Stimulated activated naive CD8-positive, alpha-beta T cell treated with anti-CD3 and anti-CD28 coated beads, Interleukin-15, amount 100 ng/mL, for 72 hours (primary cell): ENCODE measurements at places on chromosomes 5 and 9.

- no peak for DNase-seq
Observed at GRCh38 chr5:53971551-53971950, 338.8 kb downstream of the ARL15 start.

- no peak for DNase-seq
Observed at GRCh38 chr9:97852001-97852398, 1.0 kb upstream of the FOXE1 start.

DNA sequence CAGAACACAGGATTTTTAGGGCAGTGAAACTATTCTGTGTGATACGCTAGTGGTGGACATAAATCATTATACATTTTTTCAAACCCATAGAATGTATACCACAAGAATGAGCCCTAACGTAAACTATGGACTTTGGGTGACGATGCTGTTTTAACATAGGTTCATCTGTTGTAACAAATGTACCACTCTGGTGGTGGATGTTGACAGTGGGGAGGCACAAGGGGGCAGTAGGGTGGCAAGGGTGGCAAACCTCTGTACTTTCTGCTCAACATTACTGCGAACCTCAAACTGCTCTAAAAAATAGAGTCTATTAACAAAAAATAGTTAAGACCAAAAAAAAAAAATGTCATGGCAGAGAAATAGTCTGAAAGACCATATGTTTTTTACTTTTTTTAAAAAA, 9.1 kb upstream of the MVB12B start:
- no peak for DNase-seq

GRCh38 chr5:62732677-62733121, 154.1 kb downstream of the LRRC70 start:
- no peak for DNase-seq

DNA sequence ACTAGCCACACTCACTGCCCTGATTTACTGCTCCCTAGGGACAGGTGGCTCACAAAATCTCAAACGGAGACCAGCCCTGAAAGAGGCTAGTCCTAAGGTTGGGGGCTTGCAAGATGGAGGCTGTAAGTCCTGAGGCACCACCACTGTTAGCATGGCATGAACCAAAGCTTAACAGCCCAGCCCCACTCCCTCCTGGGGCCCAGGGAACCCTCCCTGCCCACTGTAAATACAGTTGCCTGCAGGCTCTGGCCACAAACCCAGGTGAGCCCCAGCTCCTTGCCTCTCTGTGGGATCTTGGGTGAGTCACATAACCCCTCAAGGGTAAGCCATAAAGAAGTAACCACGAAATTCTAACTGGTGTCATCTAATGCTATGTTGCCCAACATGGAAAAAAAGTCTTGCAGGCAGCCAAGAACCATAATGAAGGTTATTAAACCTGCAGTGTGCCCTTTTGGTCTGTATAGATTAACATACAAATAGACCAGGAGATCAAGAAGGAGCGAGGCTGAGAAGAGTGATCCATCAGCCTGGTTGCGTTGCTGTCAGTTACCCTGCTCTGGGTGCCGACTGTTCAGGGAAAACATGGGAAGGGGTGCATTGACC, 1.7 kb upstream of the POMT1 start:
- peak; percentile 84 for DNase-seq

GRCh38 chr9:20379804-20380225, 242.5 kb downstream of the MLLT3 start:
- DNase-seq = no peak

- DNase-seq = no peak
Observed at GRCh38 chr5:116038817-116039216, 6.5 kb downstream of the ARL14EPL start.

GRCh38 chr9:70602321-70603019, 188.0 kb upstream of the KLF9 start:
- DNase-seq = peak; percentile 34

DNA sequence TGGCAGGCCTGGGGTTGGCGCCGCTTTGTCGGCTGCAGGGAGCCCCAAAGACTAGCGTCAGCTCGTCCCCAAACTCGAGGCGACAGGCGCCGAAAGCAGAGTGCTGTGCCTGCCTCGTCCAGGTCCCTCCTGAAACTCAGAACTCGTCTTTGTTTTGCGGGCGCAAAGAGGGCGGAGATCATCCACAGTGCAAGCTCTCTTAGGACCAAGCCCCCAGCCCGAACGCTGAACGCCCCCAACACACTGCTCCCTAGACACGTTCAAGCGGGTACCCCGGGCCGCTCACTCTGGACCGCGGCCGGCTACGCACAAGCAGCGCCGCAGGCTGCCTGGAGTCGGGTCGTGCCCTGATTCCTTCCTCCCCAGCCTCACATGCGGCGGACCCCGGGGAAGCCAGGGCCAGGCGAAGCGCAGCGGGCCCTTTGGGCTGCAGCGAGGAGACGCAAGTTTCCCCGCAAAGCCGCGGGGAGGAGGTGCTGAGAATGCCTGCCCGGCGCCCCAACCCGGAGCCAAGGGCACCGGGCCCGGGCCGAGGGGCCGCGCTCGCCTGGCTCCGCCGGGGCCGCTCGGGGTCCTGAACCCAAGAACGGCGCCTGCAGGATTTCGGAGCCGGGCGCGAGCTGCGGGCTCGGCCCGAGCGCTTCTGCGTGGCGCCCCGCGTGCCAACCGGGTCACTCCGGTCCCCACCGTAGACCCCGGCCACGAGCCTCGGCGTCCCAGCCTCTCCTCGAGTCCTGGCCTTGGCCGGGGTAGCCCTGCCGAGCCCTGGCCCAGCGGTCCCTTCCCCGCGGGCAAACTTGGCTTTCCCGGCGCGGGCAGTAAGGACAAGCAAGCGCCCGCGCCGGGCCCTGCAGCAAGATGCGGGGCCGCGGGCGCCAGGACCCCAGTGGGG, 738 bp downstream of the FSTL4 start:
- DNase-seq = peak; percentile 23

GRCh38 chr9:30574355-30575151, 1809.9 kb upstream of the ACO1 start:
- DNase-seq = no peak

DNA sequence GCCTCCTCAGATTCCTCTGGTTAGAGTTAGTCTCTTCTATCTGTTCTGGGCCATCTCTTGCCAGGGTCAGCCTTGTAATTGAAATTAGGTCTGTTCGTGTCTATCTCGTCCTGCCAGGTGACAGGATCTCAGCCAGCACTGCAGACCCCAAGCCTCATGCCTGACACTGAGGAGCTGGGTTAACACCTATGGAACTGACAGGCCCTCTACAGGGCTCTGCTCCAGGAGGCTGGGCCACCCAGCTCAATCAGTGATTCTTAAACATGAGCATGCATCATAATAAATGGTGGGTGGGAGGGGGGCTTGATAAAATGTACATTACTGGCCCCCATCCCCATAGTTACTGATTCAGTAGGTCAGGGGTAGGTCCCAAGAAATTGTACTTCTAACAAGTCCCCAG, 103.4 kb downstream of the PSD2 start:
- DNase-seq = no peak

GRCh38 chr9:134651226-134651905, 9.8 kb downstream of the COL5A1 start:
- DNase-seq = no peak

DNA sequence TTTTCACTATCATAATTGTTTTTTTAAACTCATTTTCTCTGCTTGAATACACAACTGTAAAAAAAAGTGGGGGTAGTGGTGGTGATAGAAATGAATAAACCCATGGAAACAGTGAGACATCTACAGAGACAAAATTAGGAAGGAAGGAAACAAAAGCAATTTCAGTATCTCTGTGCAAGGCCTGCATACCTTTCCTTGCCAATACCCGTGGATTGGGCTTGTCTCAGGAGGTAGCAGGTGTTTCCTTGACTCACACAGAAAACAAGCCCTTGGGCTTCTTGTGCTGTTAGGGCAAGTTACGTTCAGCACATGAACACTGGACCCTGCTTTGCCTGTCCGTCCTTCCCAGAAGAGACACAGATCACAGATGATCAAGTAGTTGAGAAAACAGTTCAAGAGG, 372.2 kb downstream of the ZSWIM6 start:
- DNase-seq = no peak

- DNase-seq = no peak
Observed at GRCh38 chr5:176646707-176647029, 616 bp upstream of the TSPAN17 start.

DNA sequence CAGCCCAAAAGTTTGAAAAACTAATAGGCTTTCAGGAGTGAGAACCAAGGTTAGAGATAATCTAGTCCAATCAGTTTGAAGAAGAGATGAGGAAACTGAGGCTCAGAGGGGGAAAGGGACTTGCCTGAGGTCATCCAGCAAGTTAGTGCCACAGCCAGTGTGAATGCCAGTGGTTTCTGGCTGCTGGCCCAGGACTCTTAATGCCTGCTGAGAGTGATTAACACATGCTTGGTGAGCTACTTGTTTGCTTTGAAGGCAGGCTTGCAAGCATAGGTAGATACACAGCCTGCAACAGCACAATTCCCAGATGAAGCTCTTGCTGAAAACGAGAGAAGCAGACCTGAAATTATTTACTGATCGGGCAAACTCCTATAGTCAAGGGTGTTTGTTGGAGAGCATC, 591.6 kb upstream of the SGCD start:
- DNase-seq = no peak

- DNase-seq = no peak
Observed at GRCh38 chr9:106800701-106801270, 62.2 kb upstream of the ZNF462 start.

GRCh38 chr5:154394307-154394706, 51.5 kb upstream of the SAP30L start:
- no peak for DNase-seq

GRCh38 chr9:95757439-95757838, 118.1 kb upstream of the ERCC6L2 start:
- no peak for DNase-seq

GRCh38 chr5:133480366-133480765, 132.0 kb downstream of the FSTL4 start:
- DNase-seq = no peak

DNA sequence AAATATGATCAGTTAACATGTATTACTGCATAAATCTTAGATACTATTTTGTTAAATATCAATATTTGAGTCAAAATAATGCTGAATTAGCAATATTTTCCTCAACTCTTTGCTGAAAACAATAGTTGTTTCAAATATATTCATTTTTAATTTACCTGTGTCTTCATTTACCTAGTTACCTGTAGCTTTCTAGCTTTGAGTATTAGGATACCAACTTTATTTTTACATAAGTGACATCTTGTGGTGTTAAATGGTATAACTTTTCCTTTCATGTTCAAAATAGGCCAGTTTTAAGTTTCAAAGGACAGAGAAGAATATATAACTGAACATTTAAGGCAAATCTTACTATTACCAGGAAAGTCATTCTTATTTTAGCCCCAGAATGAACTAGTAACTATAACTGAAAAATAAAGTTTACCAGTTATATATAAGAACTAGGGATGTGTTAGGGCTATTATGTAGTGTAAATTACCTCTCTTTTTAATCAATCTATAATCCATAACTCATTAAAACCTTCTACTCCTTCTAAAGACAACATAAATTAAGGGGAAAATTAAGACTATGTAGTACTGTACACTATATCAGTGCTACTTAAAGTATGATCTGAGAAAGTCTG, 25.3 kb downstream of the AP3B1 start:
- DNase-seq = no peak

DNA sequence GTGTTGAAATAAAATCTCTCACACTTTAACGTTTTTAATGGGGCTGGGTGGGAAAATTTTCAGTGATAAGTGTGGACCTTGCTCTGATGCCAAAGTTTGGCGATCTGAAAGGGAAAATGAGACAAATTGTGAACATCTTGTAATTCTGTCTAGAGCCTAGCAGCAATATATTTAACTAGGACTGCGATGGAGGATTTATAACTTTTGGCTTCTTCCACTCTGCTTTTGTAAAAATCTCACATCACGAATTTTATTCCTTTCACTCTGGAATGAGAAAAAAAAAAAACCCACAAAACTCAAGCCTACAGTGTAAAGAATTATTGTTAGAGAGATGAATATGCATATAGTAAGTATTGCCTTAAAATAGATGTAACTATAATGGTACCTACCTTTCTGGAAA, 19.9 kb downstream of the CCNH start:
- DNase-seq = no peak
